Muscle of leg (tissue), 16 donors: ENCODE measurements at places on chromosomes 2 and 18.

GRCh38 chr2:74045454-74045853, 60.7 kb downstream of the TET3 start:
- DNase-seq: peak; percentile 56

DNA sequence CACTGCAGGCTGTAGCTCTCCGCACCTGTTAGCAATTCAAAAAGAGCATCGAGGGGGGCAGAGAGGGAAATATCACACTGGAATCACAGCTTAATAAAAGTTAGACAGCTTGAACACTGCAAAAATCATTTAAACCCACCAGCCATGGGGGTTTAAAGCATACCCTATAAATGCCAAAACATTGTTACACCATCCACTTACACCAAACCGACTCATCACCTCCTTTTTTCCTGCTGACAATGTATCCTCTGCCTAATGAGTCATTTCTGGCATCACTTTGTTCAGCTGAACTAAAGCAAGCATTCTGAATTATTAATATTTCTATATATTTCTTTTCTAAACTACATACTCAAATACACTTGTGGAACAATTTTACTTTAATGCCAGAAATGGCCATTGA, 21.6 kb downstream of the MC4R start:
- no peak for DNase-seq

GRCh38 chr2:113200236-113200635, 26.5 kb downstream of the PSD4 start:
- no peak for DNase-seq

- no peak for DNase-seq
Measured at GRCh38 chr2:233384811-233385488, 30.7 kb downstream of the DGKD start.

DNA sequence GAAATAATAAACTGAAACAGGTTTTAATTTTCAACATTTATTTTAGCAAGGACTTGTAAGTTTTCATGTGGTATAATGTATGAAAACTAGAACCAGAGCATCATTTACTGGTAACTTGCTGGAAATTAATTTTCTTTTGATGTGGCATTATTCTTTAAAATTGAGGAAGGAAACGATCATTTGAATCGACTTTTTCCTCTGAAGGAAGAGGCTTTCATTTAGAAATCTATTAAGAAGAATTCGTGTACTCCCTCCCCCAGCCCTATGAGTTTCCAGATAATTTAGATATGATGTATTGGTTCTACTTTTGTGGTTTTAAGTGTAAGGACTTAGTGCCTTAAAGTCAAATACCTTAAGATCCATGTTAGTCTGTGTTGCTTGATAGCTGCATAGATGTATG, 2.5 kb downstream of the BABAM2 start:
- no peak for DNase-seq

- no peak for DNase-seq
Measured at GRCh38 chr2:19674051-19675002, 227.5 kb downstream of the TTC32 start.

GRCh38 chr18:60965856-60966255, 367.4 kb upstream of the CDH20 start:
- no peak for DNase-seq

- DNase-seq: no peak
Measured at GRCh38 chr2:205261516-205262020, 420.7 kb upstream of the NRP2 start.

DNA sequence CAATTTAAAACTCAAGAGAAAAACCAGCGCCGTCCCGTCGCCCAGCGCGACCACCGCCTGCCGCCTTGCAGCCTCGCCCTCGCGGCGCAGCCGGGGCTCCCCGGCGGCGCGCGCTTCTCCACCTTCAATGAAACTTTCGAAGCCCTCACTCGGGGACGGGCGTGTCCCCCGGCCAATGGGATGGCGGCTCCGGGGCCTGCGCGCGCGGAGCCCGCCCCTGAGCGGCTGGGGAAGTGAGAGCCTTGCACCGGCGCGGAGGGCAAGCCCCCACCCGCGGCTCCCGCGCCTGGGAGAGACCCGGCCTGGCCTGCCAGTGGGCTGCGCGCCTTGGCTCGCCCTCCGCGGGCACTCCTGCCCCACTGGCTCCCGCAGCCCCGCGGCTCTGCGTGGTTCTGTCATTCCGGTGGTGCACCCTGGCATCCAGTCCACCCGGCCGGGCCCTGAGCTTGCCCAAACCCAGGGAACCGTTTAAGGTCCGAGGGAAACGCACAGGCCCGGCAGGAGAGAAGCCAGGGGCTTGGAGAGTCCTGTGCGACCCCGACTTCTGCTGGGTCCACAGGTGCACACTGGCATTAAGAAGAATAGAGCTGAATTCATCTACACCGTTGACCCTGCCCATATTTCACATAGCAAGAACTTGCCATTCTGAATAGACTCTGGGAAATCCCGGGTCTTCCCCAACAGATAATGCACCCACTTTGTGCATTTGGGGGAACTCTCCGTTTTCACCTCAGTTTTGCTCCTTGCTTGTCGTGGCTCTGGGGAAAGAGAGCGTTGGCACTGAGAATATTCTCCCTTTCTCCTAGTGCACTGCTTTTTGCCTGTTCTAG, at the start of gene PIEZO2:
PIEZO2 (minus strand) TSS at position 129 of the 830 bp plus-strand sequence. CDS start 981 bp downstream, outside the sequence.
- DNase-seq: peak; percentile 95

- DNase-seq: no peak
Measured at GRCh38 chr2:11866358-11867335, 120.2 kb downstream of the LPIN1 start.

- no peak for DNase-seq
Measured at GRCh38 chr18:46156843-46157242, 52.7 kb downstream of the HAUS1 start.

DNA sequence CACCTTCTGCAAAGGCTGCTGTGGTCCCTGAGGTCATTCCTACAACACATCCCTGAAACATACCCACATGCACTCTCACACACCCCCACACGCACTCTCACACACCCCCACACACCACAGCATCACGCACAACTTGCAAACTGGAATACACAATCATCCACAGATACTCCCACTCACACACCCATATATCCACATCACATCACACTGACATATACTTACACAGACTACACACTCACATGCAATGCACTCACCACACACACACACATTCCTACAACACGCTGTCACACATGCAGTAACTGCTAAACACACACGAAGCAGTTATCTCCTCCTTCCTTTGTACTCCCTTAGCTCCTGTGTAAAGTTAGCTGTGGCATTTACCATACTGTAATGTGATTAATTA, 57.1 kb upstream of the PKDCC start:
- no peak for DNase-seq

DNA sequence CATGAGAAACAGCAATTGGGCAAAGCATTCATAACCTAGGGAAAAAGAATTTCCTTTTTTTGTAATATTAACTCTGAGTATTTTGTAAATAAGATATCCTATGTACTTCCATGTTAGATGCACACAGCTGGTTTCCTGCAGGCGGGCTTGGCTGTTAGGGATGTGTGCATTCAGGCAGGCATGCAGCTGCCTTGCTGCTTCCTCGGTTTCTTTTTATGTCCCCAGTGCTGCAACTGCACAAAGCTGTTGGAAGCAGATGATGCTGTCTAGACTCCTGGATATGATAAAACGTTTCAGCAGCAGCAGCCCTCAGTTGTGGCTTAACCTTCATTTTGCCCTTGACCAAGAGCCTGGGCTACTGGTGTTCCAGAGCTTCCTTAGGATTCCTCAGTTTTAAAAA, 89.4 kb upstream of the EML6 start:
- DNase-seq: peak; percentile 59

GRCh38 chr2:215811003-215811402, 202.3 kb downstream of the MREG start:
- no peak for DNase-seq

DNA sequence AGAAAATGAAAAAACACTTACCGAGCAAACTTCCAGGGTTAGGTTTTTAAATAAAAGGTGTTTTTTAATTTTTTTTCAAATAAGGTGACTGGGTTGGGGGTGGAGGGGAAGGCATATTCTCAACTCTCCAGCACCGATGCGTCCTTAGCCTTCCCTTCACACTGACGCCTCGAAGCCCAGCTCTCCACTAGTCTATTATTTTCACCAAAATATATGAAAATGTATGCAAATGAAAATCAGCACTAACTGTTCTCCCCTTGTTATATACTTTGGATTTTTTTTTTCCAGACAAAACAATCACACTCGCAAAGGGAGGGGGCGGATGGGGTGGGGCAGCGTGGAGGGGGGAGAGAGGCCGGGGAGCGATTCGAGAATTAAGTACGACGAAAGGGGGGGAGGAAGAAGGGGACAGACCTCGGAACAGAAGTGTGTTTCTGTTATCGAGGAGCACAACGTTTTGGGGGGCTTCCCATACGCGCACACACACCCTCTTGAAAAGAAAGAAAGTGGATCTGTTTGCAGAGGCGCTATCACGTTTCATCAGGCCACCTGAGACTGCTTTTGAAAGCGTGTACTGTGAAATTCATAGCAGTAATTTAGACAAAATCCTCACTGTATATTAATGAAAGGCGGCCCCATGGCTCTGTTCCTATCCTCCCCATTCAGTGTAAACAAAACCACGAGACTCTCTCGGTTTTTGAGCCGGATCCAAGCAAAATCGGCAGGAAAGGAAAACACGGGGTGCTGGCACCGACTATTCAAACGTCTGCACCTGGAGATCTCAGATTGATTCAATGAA, 2.4 kb upstream of the POU3F3 start:
- DNase-seq: no peak

GRCh38 chr2:215556979-215557378, 121.1 kb upstream of the FN1 start:
- peak; percentile 33 for DNase-seq

GRCh38 chr2:12006850-12007249, 260.4 kb downstream of the LPIN1 start:
- DNase-seq: peak; percentile 45

DNA sequence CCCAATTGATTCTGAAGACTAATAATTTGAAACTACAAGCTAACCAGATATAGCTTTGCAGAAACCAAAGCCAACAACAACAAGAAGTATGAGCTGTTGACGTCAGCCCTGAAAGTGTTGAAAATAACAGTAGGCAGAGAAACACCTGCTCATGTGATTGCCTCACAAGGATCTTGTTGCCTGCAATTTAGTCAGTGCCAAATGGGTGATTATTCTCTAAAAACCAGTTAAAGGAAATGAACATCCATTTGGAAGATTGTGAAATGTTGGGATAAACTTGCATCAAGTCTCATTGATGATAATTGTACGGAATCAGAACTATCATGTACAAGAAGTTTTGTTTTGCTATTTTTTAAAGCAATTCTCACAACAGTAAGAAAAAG, 2.8 kb downstream of the CYTIP start:
- DNase-seq: peak; percentile 36

DNA sequence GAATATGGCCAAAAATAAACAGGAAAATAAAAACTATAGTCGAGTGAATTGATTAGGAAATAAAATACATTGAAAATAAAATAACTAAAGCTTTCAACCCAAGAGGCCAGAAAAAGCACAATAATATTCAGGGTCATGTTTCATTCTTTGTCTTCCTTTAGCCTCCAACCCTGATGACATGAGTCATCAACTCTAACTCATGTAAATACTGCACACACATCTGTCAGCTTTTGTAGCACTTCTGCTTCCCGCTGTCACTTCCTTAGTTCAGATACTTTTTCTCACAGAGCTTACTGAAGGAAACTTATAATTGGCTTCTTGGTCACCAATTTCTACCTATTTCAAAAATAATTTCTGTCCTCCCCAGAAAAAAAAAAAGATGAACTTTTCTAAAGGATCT, 112.8 kb downstream of the UPP2 start:
- DNase-seq: peak; percentile 73

DNA sequence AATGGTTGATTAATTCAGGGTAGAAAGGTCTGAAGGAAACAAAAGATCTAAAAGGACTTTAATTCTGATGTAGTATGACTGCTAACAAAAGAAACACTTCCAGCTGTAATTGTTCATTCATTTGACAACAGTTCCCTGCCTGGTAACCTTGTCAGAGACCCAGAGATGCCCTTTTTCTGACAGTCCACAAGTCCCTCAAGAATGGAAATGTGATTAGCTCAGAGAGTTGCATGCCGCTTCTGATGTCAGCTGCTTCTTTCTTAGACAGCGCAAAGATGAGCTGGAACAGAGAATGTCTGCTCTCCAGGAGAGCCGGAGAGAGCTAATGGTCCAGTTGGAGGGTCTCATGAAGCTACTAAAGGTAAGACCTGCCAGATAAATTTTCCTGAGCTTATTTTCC, 153.6 kb downstream of the DTNA start:
- DNase-seq: no peak

- peak; percentile 41 for DNase-seq
Measured at GRCh38 chr2:28009732-28010131, 119.2 kb downstream of the BABAM2 start.

DNA sequence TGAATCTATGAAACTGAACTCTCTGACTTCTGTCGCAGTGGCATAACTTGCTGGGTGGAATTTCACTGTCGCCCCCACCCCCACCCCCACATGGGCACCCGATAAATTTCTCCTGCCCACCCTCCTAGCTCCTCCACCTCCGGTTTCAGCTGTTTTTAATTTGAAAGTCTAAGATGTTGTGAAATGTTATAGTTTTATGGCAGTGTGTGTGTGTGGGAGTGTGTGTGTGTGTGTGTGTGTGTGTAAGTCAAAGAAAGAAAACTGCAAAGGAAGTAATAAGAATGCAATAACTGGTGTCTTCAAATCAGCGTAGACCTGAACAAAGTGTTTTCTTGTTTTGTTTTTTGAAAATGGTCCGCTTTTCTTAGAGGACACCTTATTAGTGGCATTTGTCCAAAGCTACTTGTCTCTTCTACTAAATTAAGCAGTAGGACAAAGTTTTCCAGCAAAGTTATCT, 388 bp downstream of the DTNA start:
- peak; percentile 64 for DNase-seq

DNA sequence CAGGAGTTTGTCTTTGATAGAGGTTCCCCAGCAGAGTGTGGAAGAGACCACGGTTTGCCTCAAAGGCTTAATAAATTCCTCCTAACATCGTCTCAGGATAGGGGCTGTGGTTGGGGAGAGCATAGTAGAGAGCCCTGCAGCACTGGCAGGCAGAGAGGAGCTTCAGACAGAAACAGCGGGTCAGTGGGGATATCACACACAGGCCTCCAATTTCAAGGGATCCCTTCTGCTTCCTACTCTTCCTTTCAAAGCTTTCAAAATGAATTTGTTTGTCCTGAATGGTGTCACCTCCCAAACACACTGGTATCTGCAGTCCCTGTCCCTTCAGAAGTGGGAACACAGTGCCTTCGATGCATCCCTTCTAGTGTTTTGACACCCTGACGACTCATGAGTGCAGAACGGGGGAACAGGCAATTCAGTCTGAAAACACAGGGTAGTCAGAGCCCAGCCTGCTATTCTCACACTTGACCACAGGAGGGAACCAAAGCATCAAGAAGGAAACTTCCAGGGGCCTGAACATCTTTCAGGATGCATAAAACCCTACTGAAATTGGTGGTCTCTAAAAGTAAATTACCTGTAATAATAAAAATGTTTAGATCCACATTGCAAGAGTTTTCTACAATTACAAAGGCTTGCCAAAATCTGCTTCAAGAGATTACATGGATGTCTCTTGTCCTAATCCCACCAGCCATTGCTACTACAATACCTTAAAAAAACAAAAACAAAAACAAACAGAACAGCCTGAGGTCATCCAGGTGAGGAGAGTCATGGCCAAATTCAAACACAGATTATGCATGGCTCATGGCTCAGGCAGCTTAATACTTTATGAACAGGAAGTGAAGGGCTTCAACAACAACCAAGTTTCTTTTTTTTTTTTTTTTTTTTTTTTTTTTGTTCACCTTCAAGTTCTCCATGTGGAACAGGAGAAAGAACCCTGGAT, 49.8 kb downstream of the SLC14A2 start:
- DNase-seq: peak; percentile 78

- peak; percentile 57 for DNase-seq
Measured at GRCh38 chr2:157326698-157327097, 1.1 kb upstream of the ERMN start.
